Activated CD4-positive, alpha-beta T cell treated with anti-CD3 and anti-CD28 coated beads, Interleukin-2, amount 10 ng/mL, durations not matched to agents 7 days and 5 days (primary cell): ENCODE measurements at places on chromosomes 3 and 15.

- DNase-seq, result peak; percentile 79
Measured at GRCh38 chr3:39291903-39292329, 12.1 kb upstream of the CX3CR1 start.

DNA sequence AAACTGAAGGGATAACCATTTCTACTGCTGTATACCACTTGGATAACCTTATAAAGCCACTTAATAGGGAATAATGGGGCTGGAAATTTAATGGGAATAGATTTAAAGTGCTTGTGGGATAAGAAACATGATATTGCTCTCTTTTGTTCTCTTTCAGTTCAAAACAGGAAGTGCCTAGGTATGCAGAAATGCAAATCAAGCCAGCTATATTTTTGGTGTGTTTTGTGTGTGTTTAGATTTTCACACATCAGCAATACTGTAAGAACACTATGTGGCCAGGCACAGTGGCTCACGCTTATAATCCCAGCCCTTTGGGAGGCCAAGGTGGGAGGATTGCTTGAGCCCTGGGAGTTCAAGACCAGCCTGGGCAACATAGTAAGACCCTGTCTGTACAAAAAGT is 442.3 kb upstream of the TPRG1 start:
- DNase-seq, result no peak

GRCh38 chr3:119311081-119311925 is 17.1 kb downstream of the ARHGAP31 start:
- DNase-seq, result no peak

GRCh38 chr3:111690242-111690641 is 95.1 kb upstream of the ZBED2 start:
- no peak for DNase-seq

DNA sequence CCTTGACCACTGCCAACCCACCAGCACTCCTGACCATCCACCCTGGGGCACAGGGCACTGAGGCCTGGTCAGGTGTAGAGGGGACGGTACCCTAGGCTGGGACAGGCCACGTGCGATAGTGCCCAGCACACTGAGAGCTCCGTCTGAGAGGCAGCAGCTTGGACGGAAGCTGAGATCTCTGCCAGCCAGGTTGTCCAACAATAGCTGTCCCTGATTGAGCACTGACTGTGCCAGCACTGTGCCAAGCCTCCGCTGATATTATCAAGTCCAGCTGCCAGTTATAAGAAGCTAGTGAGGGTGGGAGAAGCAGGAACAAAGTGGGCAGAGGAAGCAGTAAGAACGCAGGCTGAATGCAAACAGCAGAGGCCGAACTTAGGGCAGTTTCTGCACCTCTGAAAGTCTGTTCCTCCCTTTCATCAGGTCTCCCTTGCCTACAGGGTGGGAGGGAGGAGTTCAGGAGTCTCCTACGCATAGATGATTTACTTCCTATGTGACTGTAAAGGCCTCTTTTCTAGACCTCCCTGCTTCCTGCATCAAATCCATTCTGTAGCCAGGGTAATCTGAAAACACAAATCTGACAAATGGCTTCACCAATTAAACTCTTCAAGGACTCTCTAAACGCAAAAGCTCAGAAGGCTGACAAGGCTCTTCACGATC is 29.7 kb downstream of the MRPS11 start:
- DNase-seq, result no peak

GRCh38 chr3:107065094-107065861 is 312.0 kb upstream of the CCDC54 start:
- DNase-seq, result no peak

- no peak for DNase-seq
Measured at GRCh38 chr3:154954757-154955156, 125.4 kb upstream of the MME start.

DNA sequence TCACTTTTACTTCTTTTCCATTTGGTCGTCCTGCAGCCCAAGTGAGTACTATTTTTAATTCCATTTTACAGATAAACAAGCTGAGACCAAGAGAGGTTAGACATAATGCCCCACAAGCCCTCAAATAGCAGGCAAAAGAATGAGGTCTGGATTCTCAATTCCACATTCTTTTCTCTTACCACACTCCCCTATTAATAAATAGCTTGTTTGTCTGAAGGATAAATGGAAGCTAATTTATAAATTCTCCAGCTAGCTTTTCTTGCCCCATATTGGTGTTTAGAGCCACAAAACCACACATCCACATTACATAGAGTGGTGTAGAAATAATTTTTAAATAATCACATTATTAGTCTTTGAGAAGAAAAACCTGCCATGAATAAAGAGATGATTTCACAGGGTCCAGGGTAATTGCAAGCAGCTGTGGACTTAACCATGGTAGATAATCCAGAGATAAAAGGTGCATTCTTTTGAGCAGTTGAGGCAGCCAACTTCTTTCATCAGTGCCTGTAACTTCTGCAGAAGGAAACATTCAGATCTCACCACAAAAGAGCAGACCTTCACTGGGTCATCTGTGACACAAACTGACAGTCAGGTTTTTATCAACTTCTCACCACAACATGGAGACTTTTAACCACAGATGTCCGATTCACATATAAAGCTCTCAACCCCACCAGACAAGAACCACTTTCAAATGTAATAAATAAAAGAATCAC is 313.4 kb upstream of the STT3B start:
- no peak for DNase-seq

DNA sequence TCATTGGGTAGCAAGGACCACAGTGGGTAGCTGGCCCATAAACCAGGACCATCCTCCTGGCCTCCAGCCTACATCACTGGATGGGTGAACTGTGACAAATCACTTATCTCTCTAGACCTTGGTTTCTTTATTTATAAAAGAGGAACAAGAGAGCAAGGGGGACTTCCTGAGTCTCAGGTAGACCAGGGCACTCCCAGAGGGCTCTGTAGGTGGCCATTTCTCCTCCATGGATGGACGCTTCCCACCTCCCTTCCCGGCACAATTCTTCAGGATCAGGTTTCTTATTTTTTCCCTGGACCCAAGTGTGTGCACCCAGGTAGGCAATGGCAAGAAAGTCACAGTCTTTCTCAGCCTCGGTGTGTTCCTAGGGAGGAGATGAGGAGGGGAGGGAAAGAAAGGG is 41.4 kb upstream of the SPATA12 start:
- no peak for DNase-seq

GRCh38 chr3:59632760-59633573 is 583.1 kb upstream of the CFAP20DC start:
- DNase-seq, result no peak

GRCh38 chr15:83282776-83283137 is 1.7 kb downstream of the BNC1 start:
- DNase-seq, result no peak

- no peak for DNase-seq
Measured at GRCh38 chr3:148643389-148643840, 54.3 kb upstream of the AGTR1 start.

GRCh38 chr3:37466660-37467359 is 292.4 kb upstream of the LRRFIP2 start:
- DNase-seq, result no peak

GRCh38 chr15:64842096-64842939 is 603 bp downstream of the PLEKHO2 start:
- DNase-seq, result no peak

DNA sequence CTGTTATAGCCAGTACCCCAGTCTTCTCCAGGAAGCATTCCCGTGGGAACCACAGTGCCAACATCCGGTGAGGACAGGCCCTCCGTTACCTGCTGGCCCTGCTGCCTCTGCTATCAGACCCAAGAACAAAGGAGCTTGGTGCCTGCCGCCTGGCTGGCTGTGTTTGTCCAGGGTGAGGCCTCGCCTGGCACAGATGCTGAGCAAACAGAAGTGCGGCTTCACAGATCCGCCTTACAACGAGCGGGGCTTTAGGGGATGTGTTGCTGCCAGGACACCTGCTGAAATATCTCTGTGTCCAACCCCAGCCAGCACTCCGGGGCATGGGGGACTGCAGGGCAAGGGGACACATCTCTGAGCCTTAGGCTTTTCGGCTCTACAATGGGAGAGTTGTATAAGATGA is 2.2 kb upstream of the EPHB3 start:
- no peak for DNase-seq

DNA sequence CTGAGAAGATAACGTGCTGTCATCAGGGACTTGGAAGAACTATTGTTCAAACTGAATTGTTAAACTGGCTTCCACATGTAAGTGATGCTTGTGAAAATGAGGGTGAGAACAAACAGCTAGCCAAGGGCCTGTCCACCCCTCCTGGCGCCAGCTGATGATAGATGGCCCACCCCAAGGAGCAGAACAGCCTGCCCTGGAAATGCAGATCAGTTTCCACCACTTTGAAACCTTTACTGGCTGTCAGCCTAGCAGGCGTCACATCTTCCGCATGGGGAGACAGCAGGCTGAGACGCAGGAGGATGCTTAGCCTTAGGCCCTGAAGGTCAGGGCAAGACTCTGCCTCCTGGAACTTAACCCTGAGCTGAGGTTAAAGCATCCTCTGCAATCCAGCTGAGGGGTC is 6.4 kb upstream of the SLC51B start:
- DNase-seq, result no peak

- no peak for DNase-seq
Measured at GRCh38 chr3:161879470-161879869, 382.9 kb downstream of the OTOL1 start.

- DNase-seq, result no peak
Measured at GRCh38 chr3:77362936-77363335, 323.0 kb downstream of the ROBO2 start.

GRCh38 chr3:2511356-2511755 is 412.7 kb downstream of the CNTN4 start:
- no peak for DNase-seq

GRCh38 chr3:195154793-195155535 is 116.0 kb downstream of the XXYLT1 start:
- DNase-seq, result no peak

GRCh38 chr3:108486941-108487340 is 23.5 kb downstream of the MYH15 start:
- DNase-seq, result no peak

GRCh38 chr3:162780313-162780712 is 1283.7 kb downstream of the OTOL1 start:
- no peak for DNase-seq

- no peak for DNase-seq
Measured at GRCh38 chr3:70702132-70702531, 389.7 kb upstream of the MDFIC2 start.

- DNase-seq, result no peak
Measured at GRCh38 chr3:39075910-39076309, 24.1 kb downstream of the WDR48 start.

DNA sequence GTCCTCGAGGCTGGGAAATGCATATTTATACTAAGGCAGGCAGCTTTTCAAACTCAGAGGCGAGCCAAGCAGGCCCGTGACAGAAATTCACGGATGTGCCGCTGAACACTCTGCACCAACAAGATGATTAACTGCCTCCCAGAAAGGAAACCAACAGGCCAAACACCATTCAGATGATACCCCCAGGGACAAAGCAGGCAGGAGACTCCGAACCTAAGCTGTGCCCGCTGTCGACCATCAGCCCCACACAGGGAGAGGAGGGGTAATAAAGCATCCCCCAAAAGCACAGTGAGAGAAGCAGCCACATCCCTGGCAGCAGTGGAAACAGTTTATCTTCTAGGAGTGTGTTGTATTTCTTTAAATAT is 31.8 kb downstream of the ADAMTS17 start:
- no peak for DNase-seq

GRCh38 chr3:124492824-124493223 is 237.4 kb upstream of the UMPS start:
- DNase-seq, result no peak

- DNase-seq, result no peak
Measured at GRCh38 chr3:110420158-110420641, 651.4 kb upstream of the NECTIN3 start.

GRCh38 chr3:4432259-4432658 is 34.8 kb downstream of the SUMF1 start:
- DNase-seq, result no peak

- no peak for DNase-seq
Measured at GRCh38 chr3:71378509-71378908, 205.0 kb downstream of the FOXP1 start.

GRCh38 chr15:77543159-77543882 is 89.4 kb downstream of the LINGO1 start:
- peak; percentile 78 for DNase-seq

- DNase-seq, result no peak
Measured at GRCh38 chr3:102158080-102158740, 276.6 kb upstream of the ZPLD1 start.

- no peak for DNase-seq
Measured at GRCh38 chr3:172524611-172525010, 1.4 kb upstream of the TNFSF10 start.

- no peak for DNase-seq
Measured at GRCh38 chr3:170044271-170044670, 6.5 kb downstream of the GPR160 start.

GRCh38 chr3:71219744-71220638 is 363.5 kb downstream of the FOXP1 start:
- peak; percentile 40 for DNase-seq

GRCh38 chr15:85600001-85600400 is 194.7 kb downstream of the KLHL25 start:
- DNase-seq, result no peak

GRCh38 chr3:155701882-155702465 is 42.9 kb downstream of the PLCH1 start:
- DNase-seq, result peak; percentile 27

DNA sequence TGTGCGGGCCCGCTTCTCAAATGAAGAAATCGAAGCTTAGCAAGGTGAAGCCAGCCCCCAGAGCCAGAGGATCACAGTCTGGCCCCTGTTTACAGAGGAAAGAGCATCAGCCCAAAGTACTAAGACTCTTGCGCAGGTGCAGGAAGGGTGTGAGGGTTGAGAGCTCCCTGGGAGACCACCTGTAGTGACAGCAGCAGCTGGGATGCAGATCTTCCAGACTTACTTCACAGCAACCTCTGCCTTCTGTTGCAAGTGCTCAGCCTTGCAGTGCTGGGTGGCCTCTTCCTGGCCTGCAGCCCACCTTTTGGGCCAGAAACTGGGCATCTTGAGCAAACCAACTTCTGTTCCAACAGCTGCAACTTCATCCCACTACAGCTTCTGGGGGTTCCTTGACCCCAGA is 19.7 kb downstream of the SPATA12 start:
- no peak for DNase-seq

- no peak for DNase-seq
Measured at GRCh38 chr3:160793722-160794252, 37.8 kb downstream of the PPM1L start.

DNA sequence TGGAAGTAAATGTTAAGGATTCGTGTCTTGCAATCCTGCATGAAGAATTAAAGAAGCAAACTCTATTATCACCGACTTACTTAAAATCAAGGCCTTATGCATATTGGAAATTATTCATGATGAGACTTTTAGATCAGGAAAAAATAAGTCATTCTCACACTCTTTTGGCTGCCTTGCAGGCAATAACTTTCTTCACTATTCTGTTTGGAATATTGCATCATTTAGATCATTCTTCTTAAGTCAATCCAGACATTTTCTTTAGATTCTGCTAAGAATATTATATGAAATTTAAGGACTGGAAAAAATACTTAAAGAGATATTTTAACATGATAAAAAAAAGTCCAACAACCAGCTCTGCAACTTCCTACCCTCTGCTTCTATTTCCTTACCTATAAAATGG is 245.4 kb downstream of the LRRN1 start:
- DNase-seq, result no peak

- DNase-seq, result no peak
Measured at GRCh38 chr3:136078421-136079364, 113.2 kb downstream of the PPP2R3A start.
